Lung (tissue), 17 donors: ENCODE measurements at places on chromosomes 6 and 20. TPM values are rescaled to one million over a fixed set of nuclear protein-coding genes. Genes with fewer than 3 reads are reported as not detected.
A peak's percentile ranks its signal among the peaks of the same experiment; 100 is the strongest.

The FAM162B gene
- total RNA-seq, result 64.4 TPM

The ZMYND8 gene
- total RNA-seq, result 45.2 TPM

The LY6G6D gene
- not detected for total RNA-seq

The SLC17A4 gene
- not detected for total RNA-seq

The NT5E gene
- total RNA-seq, result 13.9 TPM

The CTAGE9 gene
- total RNA-seq, result not detected

GRCh38 chr20:41357424-41358163, 9.0 kb downstream of the EMILIN3 start:
- DNase-seq, result no peak

GRCh38 chr20:47317127-47317895, 39.2 kb downstream of the ZMYND8 start:
- DNase-seq, result peak; percentile 77

DNA sequence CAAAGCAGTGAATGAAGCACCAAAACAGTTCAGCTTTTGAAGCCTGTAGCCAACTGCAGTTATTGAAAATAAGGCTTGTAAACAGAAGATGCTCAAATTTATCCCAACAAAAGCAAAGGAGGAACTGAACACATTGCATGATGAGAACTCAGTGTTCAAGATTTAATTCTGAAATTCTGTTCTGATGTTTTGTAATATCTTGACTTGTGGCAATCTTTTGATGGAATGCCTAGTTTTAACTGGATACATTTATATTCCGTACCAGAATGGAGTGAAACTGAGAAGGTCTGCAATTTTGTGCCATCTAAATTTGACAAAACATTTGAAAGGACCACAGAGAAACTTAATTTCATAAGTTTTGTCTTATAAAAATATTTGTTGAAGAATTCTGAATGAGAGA, 17.5 kb downstream of the FYN start:
- DNase-seq, result no peak

DNA sequence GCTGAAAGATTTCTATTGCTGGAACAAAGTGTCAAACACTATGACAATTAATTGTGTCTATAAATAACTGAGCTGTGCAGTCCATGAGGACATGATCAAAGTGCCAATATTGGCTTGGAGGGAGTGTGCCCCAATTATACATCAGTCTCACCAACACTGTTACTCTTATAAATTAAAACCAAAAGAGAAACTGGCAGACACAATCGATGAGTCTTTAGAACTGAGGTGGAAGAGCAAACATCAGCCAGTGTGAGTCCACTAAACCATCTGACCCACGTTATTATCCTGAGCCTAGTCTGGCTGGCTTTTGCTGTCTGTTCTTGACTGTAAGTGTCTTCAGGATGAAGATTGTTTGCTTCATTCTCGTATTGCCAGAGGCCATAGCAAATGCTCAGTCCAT, 98.9 kb downstream of the OLIG3 start:
- DNase-seq, result no peak

DNA sequence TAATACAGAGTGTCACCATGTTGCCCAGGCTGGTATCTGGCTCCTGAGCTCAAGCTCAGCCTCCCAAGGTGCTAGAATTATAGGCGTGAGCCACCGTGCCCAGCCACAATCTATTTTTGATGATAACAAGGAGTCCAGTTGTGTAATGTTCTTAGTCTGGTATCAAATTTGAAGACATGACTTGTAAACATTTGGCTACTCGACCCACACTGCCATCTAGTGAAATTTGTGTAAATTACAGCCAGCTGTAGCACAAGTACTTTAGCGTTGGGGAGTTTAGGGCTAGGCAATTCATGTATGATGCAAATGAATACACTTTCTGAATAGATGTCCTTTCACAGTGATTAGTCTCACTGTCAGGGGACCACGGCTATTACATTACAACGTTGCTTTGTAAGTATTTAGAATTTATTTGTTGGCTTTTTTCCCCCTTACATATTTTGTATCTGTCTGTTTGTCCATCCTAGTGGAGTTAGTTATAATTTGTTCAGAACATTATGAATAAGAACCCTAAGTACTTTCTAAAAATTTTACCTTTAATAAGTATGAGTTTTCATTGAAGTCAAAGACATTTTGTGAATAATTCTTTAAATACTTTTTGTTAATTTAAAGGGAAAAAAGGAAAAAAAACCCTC, 139.7 kb downstream of the PRDM13 start:
- DNase-seq, result peak; percentile 65

- no peak for DNase-seq
These were observed 53.7 kb downstream of the KLHL31 start for GRCh38 chr6:53611889-53612288.
